ENCODE measurements at places on chromosomes 11 and 22.

DNA sequence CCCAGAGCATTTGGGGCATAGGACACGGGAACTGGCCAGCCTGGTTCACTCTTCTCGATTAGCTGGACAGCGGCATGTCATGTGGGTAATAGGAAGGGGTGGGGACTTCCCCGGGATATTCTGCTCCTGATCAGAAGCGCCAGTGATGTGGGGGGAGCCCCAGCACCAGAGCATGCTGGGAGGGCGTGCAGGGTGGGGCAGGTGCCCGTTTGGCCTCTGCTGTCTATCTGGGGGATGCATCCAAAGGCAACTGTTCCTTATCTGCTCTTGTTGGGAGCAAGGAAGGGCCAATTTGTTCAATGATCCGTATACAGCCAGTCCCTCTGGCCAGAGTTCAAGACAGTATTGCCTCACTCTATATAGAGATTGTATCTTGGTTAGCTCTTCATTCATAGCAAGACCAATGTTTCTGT is 43.6 kb downstream of the PPARA start:
- no peak for DNase-seq

DNA sequence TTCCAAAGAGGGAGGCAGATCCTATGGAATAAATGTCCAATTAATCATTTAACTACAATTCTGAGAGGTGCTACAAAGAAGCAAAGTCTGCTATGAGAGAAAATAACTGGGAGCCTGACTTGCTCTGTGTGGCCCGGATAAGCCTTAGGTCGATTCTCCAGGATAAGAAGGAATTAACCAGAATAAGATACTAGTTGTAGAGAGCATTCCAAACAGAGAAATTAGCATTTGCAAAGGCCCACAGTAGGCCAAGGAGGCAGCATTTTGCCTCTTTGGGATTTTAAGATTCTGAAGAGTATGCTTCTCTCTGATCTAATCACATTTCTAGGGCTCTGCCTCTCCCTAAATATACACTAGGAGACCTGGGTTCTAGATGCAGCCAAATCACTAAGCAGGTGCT is 113.7 kb downstream of the SNX19 start:
- DNase-seq, result no peak

DNA sequence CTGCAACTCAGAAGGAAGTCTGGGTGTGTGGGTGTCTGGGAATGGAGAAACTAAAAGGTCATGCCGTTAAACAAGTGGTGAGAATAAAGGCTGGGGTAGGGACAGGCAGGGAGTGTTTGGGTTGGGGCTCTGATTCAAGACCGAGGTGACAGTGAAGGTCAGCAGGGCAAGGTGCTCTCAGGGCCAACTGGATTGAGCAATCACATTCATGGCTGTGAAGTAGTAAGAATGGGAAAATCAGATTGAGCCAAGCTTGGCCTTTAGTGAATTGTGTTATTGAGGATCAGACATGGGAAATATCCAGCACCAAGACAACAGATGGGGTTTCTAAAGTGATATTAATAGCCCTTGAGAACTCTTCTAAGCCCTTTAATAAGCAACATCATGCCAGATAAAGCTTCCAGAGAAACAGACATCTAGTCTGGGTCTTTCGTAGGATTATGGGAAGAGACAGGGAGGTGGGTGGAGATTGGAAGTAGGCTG is 24.3 kb downstream of the SCN3B start:
- no peak for DNase-seq

- DNase-seq, result no peak
Measured at GRCh38 chr22:50035131-50035881, 22.7 kb upstream of the IL17REL start.

DNA sequence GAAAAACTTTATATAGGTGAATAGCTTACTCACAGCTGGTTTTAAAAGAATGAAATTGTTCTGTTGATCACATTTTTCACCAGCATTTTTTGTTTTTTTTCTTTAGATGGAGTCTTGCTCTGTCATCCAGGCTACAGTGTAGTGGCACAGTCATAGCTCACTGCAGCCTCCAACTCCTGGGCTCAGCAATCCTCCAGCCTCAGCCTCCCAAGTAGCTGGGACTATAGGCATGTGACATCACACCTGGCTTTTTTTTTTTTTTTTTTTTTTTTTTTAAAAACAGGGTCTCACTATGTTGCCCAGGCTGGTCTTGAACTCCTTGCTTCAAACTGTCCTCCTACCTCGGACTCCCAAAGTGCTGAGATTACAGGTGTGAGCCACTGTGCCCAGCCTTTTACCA is 3.6 kb downstream of the PACS1 start:
- DNase-seq, result no peak

GRCh38 chr11:114290503-114291235 is 5.5 kb upstream of the NNMT start:
- no peak for DNase-seq

DNA sequence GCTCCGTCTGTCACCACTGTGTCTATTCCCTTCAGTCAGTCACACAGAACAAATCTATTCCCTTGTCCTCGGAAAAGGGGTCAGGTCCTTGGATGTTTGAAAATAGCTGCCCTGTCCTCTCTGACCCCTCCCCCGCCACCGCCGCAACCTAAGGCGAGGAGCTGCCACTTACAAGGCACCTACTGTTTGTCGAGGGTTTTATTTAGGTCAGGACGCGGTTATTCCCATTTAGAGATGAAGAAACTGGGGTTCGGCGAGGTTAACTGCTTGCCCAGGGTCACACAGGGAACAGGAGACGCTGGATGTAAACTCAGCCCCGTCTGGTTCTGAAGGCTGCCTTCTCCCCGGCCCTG is 1468.1 kb downstream of the BRD1 start:
- DNase-seq, result no peak

GRCh38 chr22:38618258-38618657 is 37.9 kb downstream of the FAM227A start:
- no peak for DNase-seq

DNA sequence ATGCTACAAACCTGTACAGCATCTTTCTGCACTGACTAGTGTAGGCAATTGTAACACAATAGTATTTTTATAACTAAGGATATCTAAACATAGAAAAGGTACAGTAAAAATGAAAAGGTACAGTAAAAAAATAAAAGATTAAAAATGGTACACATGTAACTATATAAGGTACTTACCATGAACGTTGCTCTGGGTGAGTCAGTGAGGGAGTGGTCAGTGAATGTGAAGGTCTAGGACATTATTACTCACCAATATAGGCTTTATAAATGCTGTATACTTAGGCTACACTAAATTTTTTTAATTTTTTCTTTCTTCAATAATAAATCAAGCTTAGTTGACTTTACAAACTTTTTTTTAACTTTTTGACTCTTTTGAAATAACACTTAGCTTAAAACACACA is 59.9 kb downstream of the EIF3M start:
- no peak for DNase-seq

DNA sequence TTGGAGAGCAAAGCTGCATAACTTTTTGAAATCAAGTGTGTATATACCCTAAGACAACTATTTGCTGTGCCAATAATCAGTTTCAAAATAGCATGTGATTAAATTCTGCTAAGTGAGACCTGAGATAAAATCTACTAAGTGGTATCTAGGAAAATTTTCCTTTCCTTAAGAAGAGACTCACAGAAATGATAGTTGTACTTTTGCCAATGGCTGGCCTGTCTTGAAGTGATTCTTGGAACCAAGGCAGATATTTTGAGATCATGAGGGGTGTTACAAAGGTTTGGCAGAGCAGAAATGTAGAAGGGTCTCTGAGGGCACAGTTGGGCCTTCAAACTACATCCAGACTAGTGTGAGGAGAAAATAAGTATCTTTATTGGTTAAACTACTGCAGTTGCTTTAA is 902.6 kb upstream of the TENM4 start:
- DNase-seq, result no peak

DNA sequence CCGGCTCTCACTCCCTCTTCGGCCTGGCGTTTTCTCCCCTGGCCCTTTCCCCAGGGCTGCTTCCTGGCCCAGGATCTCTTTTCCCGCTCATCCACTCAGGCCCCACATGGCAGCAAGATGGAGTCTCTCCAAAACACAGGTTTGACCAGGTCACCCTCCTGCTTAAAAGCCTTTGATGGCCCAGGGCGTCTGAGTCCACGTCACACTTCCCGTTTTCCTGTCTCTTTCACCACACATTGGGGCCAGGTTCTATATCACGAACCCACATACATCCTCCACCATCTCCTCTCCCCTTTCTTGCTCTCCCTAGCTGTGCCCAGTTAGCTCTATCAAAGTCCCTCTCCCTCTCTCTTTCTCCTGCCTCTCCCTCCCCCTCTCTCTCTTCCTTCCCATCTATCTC is 7.8 kb upstream of the LRRC32 start:
- DNase-seq, result no peak

GRCh38 chr11:108122166-108122628 is 830 bp downstream of the ACAT1 start:
- DNase-seq, result no peak

- DNase-seq, result peak; percentile 41
Measured at GRCh38 chr22:17213976-17214375, 5.3 kb downstream of the ADA2 start.

GRCh38 chr11:35398881-35399280 is 20.5 kb downstream of the SLC1A2 start:
- DNase-seq, result no peak

GRCh38 chr22:22914726-22915669 is 27.4 kb downstream of the IGLL5 start:
- no peak for DNase-seq

- DNase-seq, result no peak
Measured at GRCh38 chr11:33967451-33967850, 75.6 kb upstream of the LMO2 start.

DNA sequence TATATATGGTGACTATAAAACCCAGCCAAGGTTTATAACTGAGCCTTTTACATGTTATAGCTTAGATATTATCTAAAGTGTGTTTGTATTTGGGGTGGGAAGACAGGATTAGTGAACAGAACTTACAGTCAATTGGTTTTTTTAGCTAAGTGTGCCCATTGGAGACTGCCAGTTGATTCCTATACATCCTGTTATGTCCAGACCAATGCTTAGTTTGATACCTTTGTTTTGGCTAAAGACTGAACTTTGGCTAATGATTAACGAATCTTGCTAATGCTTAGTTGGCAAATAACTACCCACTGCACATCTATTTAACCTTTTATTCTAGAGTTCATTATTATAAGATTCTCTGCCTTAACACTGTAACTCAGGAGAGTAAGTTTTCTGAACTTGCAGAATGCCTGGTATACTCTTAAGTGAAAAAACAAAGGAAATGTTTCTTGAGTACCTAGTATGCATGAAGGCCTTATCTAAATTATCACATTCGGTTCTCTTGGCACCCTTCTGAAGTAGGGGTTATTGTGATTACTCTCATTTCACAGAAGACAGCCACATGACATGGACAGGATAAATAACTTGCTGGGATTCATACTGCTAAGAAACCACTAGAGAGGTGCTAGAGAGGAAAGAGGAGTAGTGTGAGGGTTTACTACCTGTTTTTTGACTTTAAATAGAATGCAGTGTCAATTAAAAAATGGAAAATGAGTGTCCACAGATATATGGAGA is 54.0 kb downstream of the KREMEN1 start:
- DNase-seq, result no peak
